Inflammatory macrophage treated with lipopolysaccharide for 4 hours (primary cell): ENCODE measurements at places on chromosomes 6 and 20.

GRCh38 chr20:62476056-62476838 is 452 bp upstream of the GATA5 start:
- DNase-seq: no peak

DNA sequence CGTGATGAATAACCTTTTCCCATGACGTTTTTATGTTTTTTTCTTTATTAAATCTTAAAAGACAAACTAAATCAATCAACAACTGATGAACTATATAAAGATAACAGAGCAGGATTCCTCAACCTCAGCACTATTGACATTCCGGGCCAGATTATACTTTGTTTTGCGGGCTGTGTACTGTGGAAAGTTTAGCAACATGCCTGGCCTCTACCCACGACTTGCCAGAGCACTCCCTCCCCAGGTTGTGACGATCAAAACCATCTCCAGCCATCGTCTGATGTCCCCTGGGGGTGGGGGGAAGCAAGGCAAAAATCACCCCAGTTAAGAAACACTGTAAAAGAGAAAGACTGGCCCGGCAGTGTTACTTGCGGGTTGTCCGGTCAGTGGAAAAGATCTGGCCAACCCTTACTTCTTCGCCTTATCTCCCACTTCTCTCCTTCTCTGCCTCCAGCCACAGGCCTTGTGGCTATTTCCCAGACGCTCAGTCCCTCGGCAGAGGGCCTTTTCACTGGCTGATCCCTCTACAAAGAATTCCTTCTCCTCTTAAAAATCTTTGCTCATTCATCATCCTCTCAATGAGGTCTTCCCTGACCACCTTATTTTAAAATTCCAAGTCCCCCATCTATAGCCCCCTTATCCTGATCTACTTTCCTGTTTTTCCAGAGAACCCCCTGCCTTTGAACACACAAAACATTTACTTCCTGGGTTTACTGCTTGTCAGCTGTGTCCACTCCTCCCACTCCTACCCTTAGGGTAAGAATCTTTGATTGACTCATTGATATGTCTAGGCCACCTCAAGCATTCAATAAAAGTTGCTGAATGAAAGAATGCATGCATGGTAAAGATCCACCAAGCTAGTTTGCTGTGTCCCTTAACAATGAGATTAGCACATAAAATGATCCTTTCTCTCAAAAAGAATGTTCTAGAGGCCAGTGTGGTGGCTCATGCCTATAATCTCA is 14.7 kb upstream of the RAB22A start:
- no peak for DNase-seq

DNA sequence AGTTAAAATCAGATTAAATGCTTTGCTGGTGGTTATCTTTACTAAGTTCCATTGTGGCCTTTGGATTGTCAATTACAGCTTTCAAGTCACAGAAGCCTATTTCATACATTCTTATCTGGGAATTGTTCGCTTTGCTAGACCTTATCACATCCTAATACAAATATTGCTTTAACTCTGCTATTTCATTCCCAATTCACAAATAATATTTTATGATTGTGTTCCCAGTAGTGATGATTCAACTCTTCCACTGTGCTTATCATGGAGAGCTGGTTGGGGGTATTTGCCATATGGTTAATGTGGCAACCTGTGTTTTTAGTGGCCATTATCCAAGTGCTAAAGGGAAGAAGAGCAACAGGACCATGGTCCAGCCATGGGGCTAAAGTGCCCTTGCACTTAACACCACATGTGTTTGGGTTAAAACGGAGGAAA is 72.9 kb upstream of the GLP1R start:
- no peak for DNase-seq

DNA sequence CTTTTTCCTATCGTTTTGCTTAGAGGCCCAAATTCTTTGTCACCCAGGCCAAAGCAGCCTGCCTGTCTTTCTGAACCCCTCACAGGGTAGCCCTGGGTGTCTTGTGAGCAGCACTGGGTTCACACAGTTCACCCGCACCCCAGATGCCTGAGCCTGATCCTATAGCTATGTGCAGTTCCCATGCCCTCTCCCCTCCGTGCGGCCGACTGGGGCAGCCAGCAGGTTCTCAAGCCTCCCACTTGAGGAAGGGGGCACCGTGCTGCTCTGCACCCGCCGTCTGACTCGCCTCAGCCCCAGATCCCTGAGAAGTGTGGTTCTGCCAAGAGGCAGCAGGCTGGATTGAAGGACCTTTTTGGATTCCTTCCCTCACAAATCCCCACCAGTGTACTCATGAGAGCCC is 89.0 kb downstream of the PSMB1 start:
- DNase-seq: no peak

GRCh38 chr6:129943637-129944271 is 74.6 kb upstream of the L3MBTL3 start:
- no peak for DNase-seq

GRCh38 chr6:158819977-158820622 is 932 bp upstream of the EZR start:
- DNase-seq: peak; percentile 44

- DNase-seq: no peak
These were observed 144.9 kb upstream of the THBS2 start for GRCh38 chr6:169398342-169399105.

DNA sequence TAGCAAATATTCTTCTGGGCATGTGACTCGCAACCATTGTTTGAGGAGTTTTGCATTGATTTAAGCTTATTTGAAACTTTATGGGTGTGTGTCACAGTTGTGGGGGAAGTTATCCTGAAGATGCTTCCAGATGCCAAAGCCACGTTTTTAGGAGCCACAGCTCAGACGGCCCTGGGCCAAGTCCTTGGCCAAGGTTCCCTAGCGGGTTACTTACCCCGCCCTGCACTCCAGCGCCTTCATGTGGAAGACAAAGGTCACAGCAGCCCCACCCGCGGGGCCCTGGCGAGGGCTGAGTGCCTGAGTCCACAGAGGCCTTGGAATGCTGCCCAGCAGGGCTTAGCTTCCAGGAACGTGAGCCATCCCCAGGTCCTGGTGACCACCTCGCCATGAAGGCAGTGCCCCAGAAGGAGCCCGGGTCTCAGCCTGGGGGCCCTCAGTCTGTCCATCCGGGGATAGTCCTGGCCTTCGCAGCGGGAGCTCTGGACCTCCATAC is 308.3 kb downstream of the CDH4 start:
- DNase-seq: no peak

GRCh38 chr6:125747589-125748405 is 1.6 kb upstream of the HEY2 start:
- DNase-seq: no peak

DNA sequence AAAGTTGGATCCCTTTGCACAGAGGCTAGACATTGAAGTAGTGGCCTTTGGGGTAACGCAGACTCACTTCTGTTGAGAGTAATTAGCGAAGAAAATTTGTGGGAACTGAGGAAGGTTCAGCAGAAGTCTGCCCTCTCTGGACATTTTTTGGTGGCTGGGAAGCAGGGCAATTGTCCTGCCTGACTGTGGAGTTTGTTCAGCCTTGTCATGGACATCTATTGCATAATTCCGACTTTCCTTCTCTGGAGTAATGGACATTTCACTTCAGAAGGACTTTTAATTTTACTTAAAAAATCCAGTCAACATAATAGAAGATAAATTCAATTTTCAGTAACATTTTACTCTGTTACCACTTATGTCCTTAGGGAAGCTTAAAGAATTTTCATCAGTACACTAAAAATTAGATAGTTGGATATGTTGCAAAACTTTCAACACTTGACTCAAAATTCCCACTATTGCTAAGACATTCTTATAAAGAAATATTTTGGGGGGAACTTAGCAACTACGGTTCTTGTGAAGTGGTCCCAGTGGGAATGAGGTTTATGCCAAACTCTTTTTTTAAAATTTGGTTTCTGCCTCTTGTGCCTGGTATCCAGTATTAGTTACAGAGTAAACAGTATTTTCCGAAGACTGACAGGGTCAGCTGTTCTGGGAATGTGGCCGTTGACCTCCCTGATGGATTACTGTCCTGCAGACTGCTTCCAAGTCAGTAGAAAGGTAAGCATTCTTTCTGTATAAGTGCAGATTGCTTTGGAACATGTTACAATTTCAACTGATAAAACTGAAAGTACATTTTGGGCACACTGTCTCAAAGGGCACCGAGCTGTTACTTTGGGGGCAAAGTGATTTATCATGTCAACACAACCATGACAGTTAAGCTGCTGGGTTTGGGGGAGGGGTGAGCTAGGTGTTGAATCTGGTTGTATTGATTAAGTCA is 100.6 kb upstream of the MLIP start:
- no peak for DNase-seq

- DNase-seq: peak; percentile 78
These were observed 122.6 kb downstream of the OPRM1 start for GRCh38 chr6:154161689-154162088.

DNA sequence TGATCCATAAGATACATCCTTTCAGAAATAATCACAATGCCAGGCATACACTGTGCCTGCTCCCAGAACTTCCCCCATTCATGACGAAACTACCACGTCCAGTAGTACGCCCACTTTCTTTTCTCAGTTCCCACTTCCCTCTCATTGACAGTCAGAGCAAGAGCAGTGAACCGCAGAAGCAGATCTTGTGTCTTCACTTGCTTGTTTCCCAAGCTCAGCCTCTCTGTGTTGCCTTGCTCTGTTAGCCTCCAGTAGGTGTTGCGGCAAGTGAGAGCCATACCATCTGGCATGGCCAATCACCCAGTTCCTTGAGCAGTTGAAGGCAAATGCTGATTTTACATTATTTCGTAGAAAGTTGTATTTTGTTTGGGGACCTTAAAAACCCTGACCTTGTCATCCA is 11.7 kb downstream of the UST start:
- peak; percentile 98 for DNase-seq

- DNase-seq: peak; percentile 67
These were observed 2.1 kb downstream of the GABRR2 start for GRCh38 chr6:89313006-89313405.

- no peak for DNase-seq
These were observed 138.2 kb downstream of the UNC5CL start for GRCh38 chr6:40900791-40901190.

GRCh38 chr6:82298012-82298411 is 50.5 kb upstream of the IBTK start:
- DNase-seq: no peak

GRCh38 chr6:62980724-62981123 is 230.5 kb upstream of the FKBP1C start:
- DNase-seq: no peak

DNA sequence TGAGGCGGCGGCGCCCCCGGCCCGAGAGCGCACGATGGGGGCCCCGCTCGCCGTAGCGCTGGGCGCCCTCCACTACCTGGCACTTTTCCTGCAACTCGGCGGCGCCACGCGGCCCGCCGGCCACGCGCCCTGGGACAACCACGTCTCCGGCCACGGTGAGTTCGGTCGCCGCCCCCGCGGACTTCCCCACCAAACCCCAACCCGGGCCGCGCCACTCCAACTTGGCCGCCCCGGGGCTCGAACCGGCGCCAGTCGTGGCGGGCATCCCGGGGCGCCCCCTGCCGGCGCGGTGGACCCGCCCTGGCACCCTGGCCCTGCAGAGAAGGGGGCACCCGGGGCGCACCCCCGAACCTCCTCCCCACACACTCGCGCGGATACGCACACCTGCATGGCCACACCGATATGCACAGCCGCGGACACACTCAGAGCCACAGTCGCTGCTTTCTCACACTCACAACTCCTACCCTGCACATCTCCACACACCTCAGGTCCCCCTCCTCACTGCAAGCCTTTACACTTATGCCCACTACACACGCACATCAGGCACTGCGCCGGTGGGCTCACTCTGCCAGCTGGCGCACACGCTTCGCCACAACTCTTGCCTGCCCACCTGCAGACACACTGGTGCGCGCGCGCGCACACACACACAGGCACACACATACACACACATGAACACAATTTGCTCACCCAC is 535 bp downstream of the VSTM2L start:
- DNase-seq: no peak

- DNase-seq: no peak
These were observed 316.9 kb upstream of the PRDM1 start for GRCh38 chr6:105769197-105769596.

DNA sequence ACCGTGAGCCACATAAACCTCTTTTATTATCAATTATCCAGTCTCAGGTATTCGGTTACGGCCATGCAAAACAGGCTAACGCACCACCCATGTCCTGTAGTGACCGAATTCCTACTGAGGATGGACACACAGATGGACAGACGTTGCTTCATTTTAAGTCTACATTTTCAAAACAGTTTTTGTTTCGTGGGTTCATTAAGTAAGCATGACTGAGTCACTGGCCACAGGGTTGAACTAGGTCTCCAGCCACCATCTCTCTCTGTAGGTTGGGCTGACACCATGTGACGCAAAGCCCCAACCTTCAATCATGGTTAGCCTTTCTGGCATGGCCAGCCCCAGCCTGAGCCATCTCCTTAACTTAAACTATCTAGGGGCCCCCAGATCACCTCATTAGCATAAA is 110.0 kb upstream of the SLC22A23 start:
- DNase-seq: peak; percentile 44

GRCh38 chr20:24049081-24049480 is 60.5 kb upstream of the GGTLC1 start:
- DNase-seq: no peak

- no peak for DNase-seq
These were observed 955.9 kb upstream of the EYS start for GRCh38 chr6:66662721-66663507.

DNA sequence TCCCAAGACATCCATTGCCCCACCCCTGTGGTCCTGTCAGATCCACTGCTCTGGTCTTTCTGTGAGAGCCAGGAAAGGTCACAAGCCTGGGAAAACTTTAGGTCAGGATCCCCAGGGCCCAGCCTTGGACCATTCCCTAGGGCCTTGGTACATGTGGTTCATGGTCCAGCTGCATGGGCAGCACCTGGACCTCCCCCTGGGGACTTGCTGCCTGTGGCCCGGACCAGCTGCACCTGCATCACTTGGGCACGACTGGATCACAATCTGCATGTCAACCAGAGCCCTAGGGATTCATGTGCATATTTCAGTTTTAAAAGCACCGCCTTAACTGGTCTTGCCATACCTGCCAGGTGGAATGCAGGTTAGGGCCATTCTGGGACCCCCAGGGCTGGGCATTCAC is 44.3 kb upstream of the MC3R start:
- DNase-seq: no peak

GRCh38 chr6:99424761-99425646 is at the start of gene PNISR:
Gene PNISR (minus strand): TSS chr6:99425308. CDS start chr6:99414659, 10,649 bp downstream.
- DNase-seq: peak; percentile 98

DNA sequence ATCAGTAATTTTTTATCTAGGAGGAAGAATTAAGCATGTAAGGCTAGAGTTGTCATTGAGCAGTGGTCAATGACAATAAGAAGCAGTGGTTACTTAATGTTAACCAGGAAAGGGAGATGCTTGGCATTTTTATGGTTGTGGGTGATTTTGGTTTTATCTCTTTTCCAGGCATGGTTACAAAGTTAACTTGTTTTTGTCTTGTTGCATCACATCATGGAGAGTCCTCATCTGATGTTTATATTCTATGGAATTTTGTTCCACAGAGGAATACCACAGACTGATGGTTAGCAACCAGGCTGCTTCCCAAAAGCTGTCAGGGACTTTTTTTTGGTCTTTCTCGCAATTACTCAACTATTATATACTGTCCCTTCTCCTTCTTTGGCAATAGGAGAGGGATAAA is 32.7 kb downstream of the OPRM1 start:
- DNase-seq: no peak

GRCh38 chr6:53119349-53119748 is 29.3 kb downstream of the GCM1 start:
- DNase-seq: no peak

- no peak for DNase-seq
These were observed 5.5 kb downstream of the FOXS1 start for GRCh38 chr20:31839782-31840487.
